ENCODE measurements at places on chromosomes 2 and 18.

GRCh38 chr2:203688798-203689197 is 17.6 kb upstream of the CD28 start:
- DNase-seq, result no peak

DNA sequence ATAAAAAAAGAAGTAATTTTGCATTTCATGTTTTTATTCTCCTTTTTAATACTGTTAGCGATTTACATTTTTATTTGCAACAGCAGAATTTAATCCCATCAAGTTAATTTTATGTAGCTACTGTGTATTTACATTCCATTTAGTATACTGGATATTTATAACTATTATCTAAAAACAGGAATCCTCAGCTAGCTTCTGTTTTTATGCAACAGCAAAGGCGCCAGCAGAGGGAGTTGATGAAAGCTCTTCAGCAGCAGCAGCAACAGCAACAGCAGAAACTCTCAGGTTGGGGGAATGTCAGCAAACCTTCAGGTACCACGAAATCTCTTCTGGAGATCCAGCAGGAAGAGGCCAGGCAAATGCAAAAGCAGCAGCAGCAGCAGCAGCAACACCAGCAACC is 26.2 kb upstream of the SNORC start:
- no peak for DNase-seq

DNA sequence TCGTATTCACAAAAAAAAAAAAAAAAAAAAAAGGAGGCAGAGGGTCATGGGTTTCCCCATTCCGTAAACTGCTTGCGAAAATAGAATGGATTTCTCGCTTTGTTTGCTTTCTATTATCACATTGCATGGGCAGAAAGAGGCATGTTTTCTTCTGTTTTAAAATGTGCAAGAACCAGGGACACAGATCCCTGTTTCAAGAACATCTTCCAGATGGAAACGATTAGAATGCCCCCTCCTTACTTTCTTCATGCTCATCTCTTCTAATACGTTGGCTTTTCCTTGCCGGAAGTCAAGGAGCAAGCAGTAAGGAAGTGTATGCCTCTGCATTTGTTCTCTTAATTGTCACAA is 51.0 kb upstream of the ZNF516 start:
- no peak for DNase-seq

GRCh38 chr18:2843146-2843545 is 3.7 kb upstream of the EMILIN2 start:
- DNase-seq, result no peak

GRCh38 chr2:215969131-215969841 is 44.1 kb downstream of the MREG start:
- DNase-seq, result no peak

DNA sequence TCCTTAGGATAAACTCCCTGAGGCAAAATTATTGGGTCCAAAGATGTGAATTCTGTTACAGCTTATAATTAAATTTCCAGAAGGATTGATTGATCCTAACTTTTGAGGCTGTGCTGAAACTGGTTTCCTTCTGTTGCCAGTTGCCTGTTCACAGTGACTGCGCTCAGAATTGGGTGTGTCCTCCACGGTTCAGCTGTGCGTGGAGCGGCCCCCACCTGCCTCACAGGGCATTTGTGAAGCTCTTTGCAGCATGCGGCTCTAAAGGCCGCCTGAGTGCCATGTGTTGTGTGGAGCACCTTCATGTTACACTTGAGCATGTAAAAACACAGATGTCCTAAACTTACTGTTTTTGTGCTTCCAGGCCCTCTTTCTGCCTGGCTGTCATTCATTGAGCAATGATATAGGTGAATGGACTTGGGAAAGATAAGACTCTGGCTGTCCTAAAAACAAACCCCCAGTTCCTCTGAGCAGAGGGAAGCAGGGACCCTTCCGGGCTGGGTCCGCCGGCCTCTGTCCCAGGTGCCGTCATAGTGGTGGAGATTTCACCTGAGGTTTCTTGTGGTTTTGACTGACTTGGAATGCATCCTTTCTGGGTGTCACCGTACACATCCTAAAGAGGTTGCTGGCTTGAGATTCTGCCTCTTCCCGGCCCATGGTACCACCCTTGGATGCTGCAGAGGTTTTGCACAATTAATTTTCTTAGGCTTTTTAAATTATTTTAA is 173.6 kb downstream of the LDLRAD4 start:
- peak; percentile 22 for DNase-seq

- DNase-seq, result no peak
Observed at GRCh38 chr18:3219631-3220335, at the start of gene MYOM1. MYOM1 (minus strand) TSS chr18:3219968; CDS start chr18:3215223, 4,745 bp downstream.

- DNase-seq, result peak; percentile 40
Observed at GRCh38 chr2:173027181-173028128, 48.2 kb upstream of the MAP3K20 start.

DNA sequence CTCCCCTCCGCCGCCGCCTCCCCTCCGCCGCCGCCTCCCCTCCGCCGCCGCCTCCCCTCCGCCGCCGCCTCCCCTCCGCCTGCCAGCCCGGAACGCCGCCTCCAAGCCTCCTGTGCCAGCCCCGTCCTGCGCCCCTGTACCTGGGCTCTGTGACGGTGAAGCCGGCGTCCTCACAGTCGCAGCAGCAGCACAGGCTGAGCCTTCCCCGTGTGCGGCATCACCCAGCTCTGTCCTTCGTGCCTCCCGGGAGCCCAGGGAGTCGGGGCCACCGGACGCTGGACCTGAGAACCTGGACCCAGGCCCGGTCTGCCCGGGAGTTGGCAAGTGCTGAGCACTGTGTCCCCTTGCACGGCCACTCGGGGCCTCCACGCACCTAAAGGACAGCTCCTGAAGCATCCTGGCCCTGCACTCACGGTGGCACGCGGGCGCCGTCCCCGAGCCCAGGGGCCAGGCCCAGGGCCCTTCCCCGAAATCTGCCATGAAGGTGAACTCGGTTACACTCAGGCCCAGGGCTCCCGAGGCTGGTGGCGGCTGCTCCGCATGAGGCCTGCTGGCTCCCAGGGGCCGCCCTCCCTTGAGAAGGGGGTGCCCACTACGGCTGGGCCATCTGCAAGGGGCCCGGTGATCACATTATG is 32.9 kb downstream of the RTP5 start:
- DNase-seq, result no peak

- DNase-seq, result no peak
Observed at GRCh38 chr2:11031876-11032275, 120.1 kb downstream of the KCNF1 start.

- DNase-seq, result no peak
Observed at GRCh38 chr2:147657086-147658000, 187.5 kb upstream of the ACVR2A start.

GRCh38 chr2:150781142-150781541 is 293.7 kb upstream of the RND3 start:
- no peak for DNase-seq

GRCh38 chr2:42569116-42569711 is 782 bp downstream of the MTA3 start:
- no peak for DNase-seq

GRCh38 chr2:132489150-132489549 is 72.5 kb downstream of the GPR39 start:
- DNase-seq, result no peak

DNA sequence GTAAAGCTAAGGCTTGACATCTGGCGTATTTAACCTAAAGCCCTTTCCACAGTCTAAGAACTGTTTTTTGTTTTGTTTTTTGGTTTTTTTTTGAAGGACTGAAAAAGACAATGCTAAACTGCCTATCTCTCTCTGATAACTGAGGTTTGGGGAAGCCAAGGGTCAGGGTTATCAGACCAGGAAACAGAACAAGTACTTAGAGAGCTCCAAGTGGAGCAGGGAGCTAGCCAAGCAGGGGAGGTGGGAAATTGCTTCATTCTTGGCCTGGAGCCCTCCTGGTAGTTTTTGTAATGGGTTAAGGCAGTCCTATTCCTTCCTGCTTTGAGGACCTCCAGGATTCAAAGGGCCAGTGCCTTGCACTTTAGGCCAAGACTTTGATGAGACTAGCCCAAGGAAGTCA is 154.3 kb upstream of the LTBP1 start:
- DNase-seq, result no peak

DNA sequence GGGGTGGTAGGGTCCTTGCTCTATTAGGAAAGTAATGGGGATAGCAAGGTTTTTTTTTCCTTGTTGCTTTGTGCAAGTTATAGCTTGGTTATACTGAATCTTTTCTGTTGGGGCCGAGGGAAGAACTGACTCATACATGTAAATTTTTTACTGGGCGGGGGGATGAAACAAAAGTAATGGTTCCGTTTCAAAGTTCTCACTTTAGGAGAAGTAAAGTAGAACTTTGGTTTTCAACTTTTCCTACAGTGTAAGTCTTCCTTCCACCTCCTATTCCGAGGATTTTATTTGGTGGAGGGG is 1.1 kb downstream of the AFTPH start:
- no peak for DNase-seq
